ENCODE measurements at places on chromosomes 1 and 21. TPM values are rescaled to one million over a fixed set of nuclear protein-coding genes. Genes with fewer than 3 reads are reported as not detected.
A peak's percentile ranks its signal among the peaks of the same experiment; 100 is the strongest.

GRCh38 chr1:42454403-42454802 is 1.4 kb downstream of the ZMYND12 start:
- no peaks in the 10 kb centered on the region for H3K36me3 ChIP-seq
- no peak for DNase-seq
- H3K27ac ChIP-seq = no peak overlapping the region
- H3K4me1 ChIP-seq = peaks cover 6% of the 10 kb centered on the region
- no peaks in the 10 kb centered on the region for H3K27me3 ChIP-seq

SELP gene
- 28.0 TPM for total RNA-seq

- peaks cover 25% of the 10 kb centered on the region for H3K4me1 ChIP-seq
- no peaks in the 10 kb centered on the region for H3K36me3 ChIP-seq
- H3K27ac ChIP-seq = peak overlapping the region; percentile 94
These were observed 904 bp upstream of the FHL3 start for GRCh38 chr1:38006008-38006828.

- no peaks in the 10 kb centered on the region for H3K36me3 ChIP-seq
- no peak for DNase-seq
- no peak overlapping the region for H3K4me3 ChIP-seq
- H3K27me3 ChIP-seq = no peaks in the 10 kb centered on the region
- H3K4me1 ChIP-seq = no peaks in the 10 kb centered on the region
- peak overlapping the region; percentile 51 for H3K27ac ChIP-seq
These were observed 57.8 kb downstream of the ZNF281 start for GRCh38 chr1:200351826-200352549.

DNA sequence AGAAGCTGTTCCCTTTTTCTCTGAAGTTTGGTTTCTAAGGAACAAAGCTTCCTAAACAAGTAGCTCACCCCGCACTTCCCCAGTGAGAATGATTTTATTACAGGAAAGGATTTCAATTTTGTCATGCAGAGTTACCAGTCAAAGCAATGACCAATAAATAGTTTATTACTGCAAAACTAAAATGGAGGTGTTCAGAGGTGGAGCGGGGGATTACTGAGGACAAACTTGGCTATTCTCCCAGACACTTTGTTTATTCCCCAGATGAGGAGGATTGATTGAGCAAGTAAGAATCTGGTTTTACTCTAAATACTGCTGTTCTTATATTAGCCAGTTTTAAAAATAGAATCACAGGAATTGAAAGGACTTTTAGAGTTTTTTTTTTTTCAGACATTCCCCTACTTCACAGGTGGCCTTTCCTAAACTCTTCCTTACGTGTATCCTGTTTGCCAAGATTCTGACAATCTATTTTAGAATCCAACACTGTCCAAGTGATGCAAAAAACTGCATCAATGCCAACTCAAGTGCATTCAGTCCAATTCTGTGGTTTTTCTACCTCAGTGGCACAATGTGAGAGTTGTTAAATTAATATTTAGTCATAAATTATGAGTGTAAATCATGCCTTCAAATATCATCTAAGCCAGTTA is 136.1 kb downstream of the TNFSF18 start:
- no peak for DNase-seq
- H3K4me1 ChIP-seq = peaks cover 7% of the 10 kb centered on the region
- H3K36me3 ChIP-seq = no peaks in the 10 kb centered on the region
- no peak overlapping the region for H3K4me3 ChIP-seq

DNA sequence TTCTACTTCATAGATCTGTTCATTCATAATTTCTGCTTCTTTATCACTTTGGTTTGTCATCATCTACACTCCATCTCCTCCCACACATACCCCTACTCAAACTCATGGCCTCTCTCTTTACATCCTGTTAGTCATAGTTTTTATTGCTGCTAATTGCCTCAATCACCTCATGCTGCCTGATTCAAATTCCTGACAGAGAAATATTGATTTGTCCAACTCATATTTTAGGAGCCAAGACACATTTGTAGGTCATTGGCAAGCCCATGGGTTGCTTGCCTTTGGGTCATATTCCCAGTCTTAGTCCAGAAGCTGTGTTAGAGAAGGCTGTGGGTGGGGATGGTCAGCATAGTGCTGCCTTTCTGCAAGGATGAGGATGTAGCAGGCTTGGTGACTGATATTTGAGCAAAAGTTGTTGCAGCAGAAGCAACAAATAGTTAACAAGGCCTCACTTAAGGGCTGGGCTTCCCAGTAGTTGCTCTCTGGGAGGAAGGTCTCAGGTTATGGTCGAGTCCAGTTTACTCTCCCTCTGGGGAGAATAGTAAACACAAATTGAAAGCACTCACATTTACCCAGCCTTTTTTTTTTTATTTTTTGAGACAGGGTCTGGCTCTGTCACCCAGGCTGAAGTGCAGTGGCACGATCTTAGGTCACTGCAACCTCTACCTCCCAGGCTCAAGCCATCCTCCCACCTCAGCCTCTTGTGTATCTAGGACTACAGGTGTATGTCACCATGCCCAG is 22.4 kb upstream of the EPS15 start:
- no peak overlapping the region for H3K4me3 ChIP-seq
- no peak for DNase-seq
- H3K36me3 ChIP-seq = no peaks in the 10 kb centered on the region
- no peaks in the 10 kb centered on the region for H3K4me1 ChIP-seq
- H3K27me3 ChIP-seq = no peaks in the 10 kb centered on the region

DNA sequence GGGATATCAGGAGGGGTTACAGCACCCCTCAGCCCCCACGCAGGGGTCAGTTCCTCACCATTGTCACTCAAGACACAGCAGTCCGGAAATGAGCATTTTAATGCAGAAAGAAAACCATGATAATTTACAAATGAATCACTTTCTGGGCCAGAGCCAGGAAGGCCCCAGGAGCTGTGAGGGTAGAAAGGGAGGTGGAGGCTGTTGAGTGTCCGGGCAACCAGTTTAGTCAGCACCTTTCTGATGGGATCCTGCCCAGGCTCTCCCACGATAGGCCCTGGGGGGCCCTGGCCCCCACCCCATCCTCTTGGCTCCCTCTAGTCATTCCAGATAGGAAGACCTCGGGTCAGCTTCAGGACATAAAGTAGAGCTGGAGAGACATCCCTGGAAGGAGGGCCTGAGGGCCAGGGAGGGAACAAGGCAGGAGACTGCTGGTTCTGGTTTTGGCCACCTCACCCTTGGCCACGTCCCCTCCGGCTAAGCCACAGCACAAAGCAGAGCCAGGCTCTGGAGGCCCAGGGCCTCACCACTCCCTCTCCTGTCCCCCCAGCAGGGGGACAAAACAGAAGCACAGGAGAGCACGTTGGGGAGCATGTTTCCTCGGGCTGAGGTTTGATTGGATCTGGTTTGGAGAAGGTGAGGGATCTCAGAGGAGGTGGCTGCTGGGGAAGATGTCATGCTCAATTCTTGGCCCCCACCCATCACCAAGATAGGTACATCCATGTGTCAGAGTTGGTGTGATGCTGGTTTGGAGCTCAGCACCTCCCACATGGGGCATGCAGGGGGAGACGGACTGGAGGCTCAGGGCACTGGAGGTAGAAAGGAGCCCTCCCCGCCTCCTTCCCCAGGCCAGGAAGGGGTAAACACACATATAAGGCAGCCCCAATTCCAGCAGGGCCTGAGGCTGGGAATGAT is 20.6 kb downstream of the ETNK2 start:
- H3K27ac ChIP-seq = peak overlapping the region; percentile 76
- no peaks in the 10 kb centered on the region for H3K36me3 ChIP-seq
- peak; percentile 87 for DNase-seq
- no peaks in the 10 kb centered on the region for H3K27me3 ChIP-seq
- no peak overlapping the region for H3K4me3 ChIP-seq

DISC1 gene
- 15.6 TPM for total RNA-seq

DNA sequence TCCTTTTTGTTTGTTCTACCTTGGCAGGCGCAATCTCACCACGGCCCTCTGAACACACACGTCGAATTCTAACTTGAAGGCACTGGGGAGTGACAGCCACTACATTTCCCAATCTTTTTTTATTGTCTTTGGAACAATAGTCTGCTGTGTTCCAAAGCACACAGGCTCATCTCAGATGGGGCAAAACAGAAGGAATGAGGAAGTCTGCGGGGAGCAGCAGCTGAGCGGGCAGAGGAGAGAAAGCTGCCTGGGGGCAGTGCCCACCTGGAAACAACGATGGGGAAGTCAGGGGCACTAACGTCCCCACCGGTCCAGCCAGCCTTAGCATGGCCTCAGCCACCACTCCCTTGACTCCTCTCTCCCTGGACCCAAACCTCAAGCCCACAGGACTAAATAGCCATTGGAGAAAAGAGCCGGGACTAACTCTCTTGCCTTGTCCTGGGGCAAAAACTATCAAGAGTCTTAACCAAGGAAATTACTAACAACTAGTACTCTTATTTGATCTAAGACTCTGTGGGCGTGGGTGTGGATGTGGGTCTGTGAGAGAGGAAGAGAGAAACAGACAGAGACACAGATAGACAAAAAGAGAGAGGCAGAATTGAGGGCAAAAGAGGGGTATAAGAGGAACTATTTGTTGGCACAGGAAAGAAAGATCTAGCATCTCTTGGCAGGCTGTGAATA is 34.2 kb downstream of the SYF2 start:
- DNase-seq = no peak
- no peaks in the 10 kb centered on the region for H3K36me3 ChIP-seq
- H3K4me3 ChIP-seq = no peak overlapping the region
- no peaks in the 10 kb centered on the region for H3K4me1 ChIP-seq
- no peak overlapping the region for H3K27ac ChIP-seq

- DNase-seq = peak; percentile 21
- H3K4me1 ChIP-seq = no peaks in the 10 kb centered on the region
- H3K4me3 ChIP-seq = peak overlapping the region; percentile 73
These were observed 591 bp upstream of the KDM1A start for GRCh38 chr1:23018661-23019093.

LIN28A gene
- total RNA-seq = not detected

- no peaks in the 10 kb centered on the region for H3K4me1 ChIP-seq
- no peak for DNase-seq
- H3K27ac ChIP-seq = no peak overlapping the region
- no peaks in the 10 kb centered on the region for H3K27me3 ChIP-seq
- no peak overlapping the region for H3K4me3 ChIP-seq
These were observed 16.6 kb downstream of the GPATCH2 start for GRCh38 chr1:217614200-217614712.

- no peak for DNase-seq
- no peaks in the 10 kb centered on the region for H3K27me3 ChIP-seq
- H3K36me3 ChIP-seq = no peaks in the 10 kb centered on the region
- no peaks in the 10 kb centered on the region for H3K4me1 ChIP-seq
- no peak overlapping the region for H3K27ac ChIP-seq
These were observed 8.8 kb upstream of the GBP6 start for GRCh38 chr1:89355056-89355455.

- no peak for DNase-seq
- no peaks in the 10 kb centered on the region for H3K36me3 ChIP-seq
- peak overlapping the region; percentile 98 for H3K4me3 ChIP-seq
- H3K4me1 ChIP-seq = no peaks in the 10 kb centered on the region
These were observed 739 bp downstream of the SMG5 start for GRCh38 chr1:156281693-156282478.

DNA sequence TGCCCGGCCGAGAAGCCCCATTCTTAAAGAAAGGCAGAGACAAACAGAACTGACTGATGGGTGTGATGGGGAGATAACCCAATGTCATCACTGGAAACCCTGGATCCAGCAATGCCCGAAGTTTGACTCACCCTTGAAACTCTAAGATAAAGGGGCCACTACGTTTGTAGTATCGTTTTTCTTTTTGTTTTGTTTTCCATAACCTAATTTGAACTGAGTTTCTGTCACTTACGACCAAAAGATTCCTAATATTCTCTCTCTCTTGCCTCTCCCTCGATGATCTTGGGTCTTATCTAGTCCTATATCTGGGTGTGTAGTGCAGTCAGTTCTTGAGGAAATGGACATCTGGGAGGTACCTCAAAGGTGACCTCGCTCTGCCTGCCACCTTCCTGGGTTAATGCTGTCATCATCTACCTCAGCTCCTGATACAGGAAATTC is 57.8 kb upstream of the ID3 start:
- no peaks in the 10 kb centered on the region for H3K4me1 ChIP-seq
- no peak for DNase-seq
- no peak overlapping the region for H3K4me3 ChIP-seq
- no peaks in the 10 kb centered on the region for H3K36me3 ChIP-seq
- no peak overlapping the region for H3K27ac ChIP-seq

- H3K27me3 ChIP-seq = no peaks in the 10 kb centered on the region
- no peak overlapping the region for H3K4me3 ChIP-seq
- H3K4me1 ChIP-seq = no peaks in the 10 kb centered on the region
- H3K27ac ChIP-seq = no peak overlapping the region
These were observed 8.0 kb upstream of the RLF start for GRCh38 chr1:40153073-40153770.

TRNAU1AP gene
- 3.8 TPM for total RNA-seq

SAMD11 gene
- 1.0 TPM for total RNA-seq

BGLAP gene
- total RNA-seq = 4.2 TPM

- H3K4me3 ChIP-seq = no peak overlapping the region
- no peaks in the 10 kb centered on the region for H3K4me1 ChIP-seq
- no peaks in the 10 kb centered on the region for H3K27me3 ChIP-seq
These were observed 58.5 kb upstream of the ASB17 start for GRCh38 chr1:75990686-75991085.

GRCh38 chr1:236534151-236534651 is 10.4 kb downstream of the LGALS8 start:
- DNase-seq = no peak
- no peaks in the 10 kb centered on the region for H3K27me3 ChIP-seq
- H3K4me1 ChIP-seq = no peaks in the 10 kb centered on the region
- no peaks in the 10 kb centered on the region for H3K36me3 ChIP-seq
- no peak overlapping the region for H3K4me3 ChIP-seq

- DNase-seq = no peak
- peak overlapping the region; percentile 88 for H3K27ac ChIP-seq
- peaks cover 10% of the 10 kb centered on the region for H3K4me1 ChIP-seq
These were observed 601 bp downstream of the CCT8 start for GRCh38 chr21:29072873-29073221.

GRCh38 chr1:89454845-89455521 is 69.6 kb upstream of the LRRC8B start:
- H3K27me3 ChIP-seq = no peaks in the 10 kb centered on the region
- no peak overlapping the region for H3K27ac ChIP-seq
- no peaks in the 10 kb centered on the region for H3K4me1 ChIP-seq
- DNase-seq = peak; percentile 23

BNIPL gene
- total RNA-seq = 0.24 TPM

ATP6V1G3 gene
- total RNA-seq = not detected

- H3K4me1 ChIP-seq = no peaks in the 10 kb centered on the region
- no peaks in the 10 kb centered on the region for H3K36me3 ChIP-seq
- H3K4me3 ChIP-seq = no peak overlapping the region
- no peak overlapping the region for H3K27ac ChIP-seq
- no peaks in the 10 kb centered on the region for H3K27me3 ChIP-seq
These were observed 172.0 kb upstream of the KIAA0040 start for GRCh38 chr1:175364424-175365076.

- H3K4me1 ChIP-seq = no peaks in the 10 kb centered on the region
- H3K27me3 ChIP-seq = no peaks in the 10 kb centered on the region
- DNase-seq = no peak
- no peaks in the 10 kb centered on the region for H3K36me3 ChIP-seq
These were observed 52.0 kb downstream of the CD2 start for GRCh38 chr1:116806245-116806644.
